Thoracic aorta (tissue), 2 donors: ENCODE measurements at places on chromosomes 6 and 20.

DNA sequence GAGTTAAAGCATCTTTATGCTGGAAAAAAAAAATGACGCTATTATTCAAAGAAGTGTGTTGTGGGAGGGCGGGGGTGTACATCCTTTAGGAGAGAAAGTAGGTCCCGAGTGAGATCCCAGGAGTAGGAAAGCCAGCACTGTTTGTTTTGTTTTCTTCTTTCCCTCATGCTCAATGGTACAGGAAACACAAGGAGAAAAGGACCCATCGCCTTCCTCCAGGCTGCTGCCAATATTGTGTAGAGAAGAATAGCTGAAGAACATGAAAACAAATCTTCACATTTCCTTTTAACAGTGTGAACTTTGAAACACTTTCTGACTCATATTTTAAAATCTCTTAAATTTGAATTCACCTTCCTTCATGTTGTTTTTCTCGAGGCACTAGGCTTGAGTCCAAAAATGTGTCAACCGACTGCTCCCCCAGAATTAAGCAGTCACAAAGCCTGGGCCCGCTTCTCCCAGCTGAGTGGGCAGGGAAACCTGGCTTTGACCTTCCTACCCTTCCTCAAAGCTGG lies 22.3 kb downstream of the PPP1R16B start:
- no peak for DNase-seq

- DNase-seq = no peak
Measured at GRCh38 chr6:132060591-132060990, 109.4 kb upstream of the CCN2 start.

- DNase-seq = no peak
Measured at GRCh38 chr20:43448748-43449535, 8.8 kb upstream of the SRSF6 start.

- no peak for DNase-seq
Measured at GRCh38 chr20:50005471-50005981, 22.7 kb downstream of the SNAI1 start.

DNA sequence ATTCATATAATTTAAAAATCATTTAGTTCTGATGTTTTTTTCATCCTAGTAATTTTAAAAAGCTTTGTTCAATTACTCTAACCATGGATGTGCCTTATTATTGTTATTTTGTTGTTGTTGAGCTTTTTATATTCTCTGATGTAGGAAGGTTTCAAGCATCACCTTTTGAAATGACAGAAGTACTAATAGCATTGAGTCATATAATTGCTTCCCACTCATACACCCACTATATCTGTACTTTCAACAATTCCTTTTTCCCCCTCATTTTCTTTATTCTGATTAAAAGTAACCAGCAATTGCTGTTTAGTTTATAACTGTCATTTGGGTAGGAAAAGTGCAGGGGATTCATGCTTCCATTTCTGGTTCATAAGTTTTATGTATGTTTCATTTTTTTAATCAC lies 38.6 kb downstream of the DNAH8 start:
- no peak for DNase-seq

DNA sequence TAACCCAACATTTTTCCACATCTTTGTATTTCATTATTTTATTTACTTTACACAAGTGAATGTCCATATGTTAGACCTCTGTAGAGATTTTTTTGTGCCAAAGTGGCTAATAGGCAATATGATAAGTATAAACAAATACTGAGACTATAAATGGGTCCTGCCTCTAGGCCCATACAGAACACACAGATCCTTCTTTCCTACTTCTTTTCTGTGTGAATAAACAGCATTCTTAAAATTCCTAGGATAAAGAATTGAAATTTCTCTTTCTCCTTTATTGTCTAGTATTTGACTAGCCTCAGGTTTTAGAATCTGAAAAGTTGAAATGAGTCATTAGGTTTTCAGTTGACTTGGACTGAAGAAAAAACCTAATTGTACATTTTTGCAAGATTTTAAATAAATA lies 46.3 kb upstream of the HS3ST5 start:
- DNase-seq = no peak

- DNase-seq = no peak
Measured at GRCh38 chr6:5278565-5279120, 17.3 kb downstream of the FARS2 start.

- DNase-seq = no peak
Measured at GRCh38 chr6:139544701-139545057, 170.2 kb upstream of the CITED2 start.

- DNase-seq = no peak
Measured at GRCh38 chr6:148103436-148103835, 239.2 kb upstream of the SASH1 start.

GRCh38 chr6:33950472-33950881 lies 146.7 kb upstream of the MLN start:
- no peak for DNase-seq

DNA sequence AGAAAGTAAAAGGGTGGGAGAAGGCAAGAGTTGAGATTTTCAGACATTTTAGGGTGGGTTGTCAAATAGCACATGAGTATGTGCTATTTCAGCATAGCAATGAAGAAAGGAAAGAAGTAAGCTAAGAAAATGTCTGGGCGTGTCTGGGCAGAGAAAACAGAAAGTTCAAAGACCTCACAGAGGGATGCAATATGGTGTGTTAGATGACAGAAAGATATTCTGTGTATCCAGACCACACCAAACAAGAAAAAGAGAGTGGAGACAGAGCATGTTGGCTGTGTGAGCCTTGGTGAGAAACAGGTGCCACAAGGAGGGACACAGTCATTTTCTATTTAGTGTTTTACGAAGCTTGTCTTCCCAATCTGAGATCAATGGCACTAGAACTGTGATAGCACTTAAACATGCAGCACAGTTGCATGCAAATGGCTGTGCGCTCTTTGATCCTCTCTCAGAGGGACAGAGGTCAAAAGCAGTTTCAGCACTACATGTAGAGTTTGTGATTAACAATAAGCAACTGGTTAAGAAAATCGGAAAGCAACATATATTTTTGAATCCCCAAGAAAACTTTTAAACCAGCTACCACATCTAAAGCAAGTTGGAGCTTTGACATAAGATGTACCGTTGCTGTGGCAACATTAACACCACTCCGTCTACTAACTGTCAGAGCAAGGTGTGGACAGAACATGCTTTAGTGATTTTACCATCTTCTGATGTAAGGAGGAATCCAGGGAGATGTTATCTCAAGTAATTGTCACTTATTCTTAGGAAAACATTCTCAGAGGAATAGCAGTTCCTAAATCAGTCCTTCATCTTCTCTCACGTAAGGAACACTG lies 515.5 kb upstream of the NOX3 start:
- no peak for DNase-seq

GRCh38 chr6:101066481-101066880 lies 185.4 kb upstream of the ASCC3 start:
- no peak for DNase-seq

- DNase-seq = no peak
Measured at GRCh38 chr20:48919882-48920526, 1.5 kb upstream of the ARFGEF2 start.

- DNase-seq = no peak
Measured at GRCh38 chr6:147561726-147562125, 53.2 kb downstream of the SAMD5 start.

- no peak for DNase-seq
Measured at GRCh38 chr6:15341311-15342001, 95.6 kb downstream of the JARID2 start.

- no peak for DNase-seq
Measured at GRCh38 chr6:131897621-131898020, 53.6 kb downstream of the CCN2 start.

DNA sequence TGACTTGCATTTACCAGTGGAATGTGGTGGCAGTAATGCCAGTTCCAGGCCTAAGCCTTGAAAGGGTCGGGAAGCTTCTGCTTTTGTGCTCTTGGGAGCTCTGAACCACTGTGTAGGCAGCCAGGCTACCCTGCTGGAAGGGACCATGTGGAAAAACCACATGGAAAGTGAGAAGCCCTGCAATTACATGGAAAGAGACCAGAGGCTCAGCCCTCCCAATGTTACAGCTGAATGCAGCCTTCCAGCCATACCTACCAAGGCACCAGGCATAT lies 14.9 kb upstream of the KCNB1 start:
- no peak for DNase-seq

GRCh38 chr6:11824986-11825385 lies 46.4 kb upstream of the ADTRP start:
- DNase-seq = no peak

DNA sequence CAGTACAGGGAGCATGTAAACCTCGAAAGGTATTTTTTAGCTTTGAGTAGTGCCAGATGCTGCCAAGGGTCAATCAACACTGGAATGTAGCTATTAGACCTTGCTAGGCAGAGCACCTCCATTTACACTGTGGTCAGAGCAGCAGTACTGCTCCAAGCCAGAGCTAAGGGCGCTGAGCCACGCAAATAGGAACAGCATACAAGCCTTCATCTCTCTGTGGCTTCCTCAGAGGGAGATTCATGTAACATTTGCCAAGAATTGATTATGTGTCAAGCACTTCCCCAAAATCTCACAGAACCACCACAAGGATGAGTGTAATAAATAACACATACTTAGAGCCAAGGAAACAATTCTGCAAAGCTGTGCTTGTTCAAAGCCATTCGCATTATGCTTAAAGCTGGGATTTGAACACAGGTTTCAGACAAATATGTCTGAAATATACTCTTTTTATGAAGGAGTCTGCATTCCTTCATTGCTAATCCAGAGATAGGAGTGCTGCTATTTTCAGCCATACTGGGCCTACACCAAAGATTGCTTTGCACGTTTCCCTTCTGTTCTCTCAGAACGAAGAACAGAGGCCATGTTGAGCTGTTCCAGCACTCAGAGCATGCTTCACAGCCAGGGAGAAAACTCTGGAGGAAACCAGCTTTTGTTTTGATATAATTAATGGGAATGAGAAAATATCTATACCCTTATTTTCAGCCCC lies 97.7 kb downstream of the SLC16A10 start:
- no peak for DNase-seq

DNA sequence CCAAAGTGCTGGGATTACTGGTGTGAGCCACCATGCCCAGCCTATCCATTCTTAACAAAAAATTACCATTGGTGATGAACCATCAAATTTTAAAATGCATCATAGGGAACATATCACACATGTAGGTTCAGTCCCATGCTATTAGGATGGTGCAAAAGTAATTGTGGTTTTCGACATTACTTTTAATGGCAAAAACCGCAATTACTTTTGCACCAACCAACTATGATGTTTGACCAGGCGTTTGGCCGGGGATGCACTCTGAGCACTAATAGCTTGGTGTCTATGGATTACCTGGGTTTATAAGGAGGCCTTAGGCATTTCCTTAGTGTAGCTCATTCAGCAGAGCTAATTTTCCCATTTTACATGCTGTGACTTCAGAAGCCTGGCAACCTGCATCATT lies 246.5 kb upstream of the SUPT3H start:
- DNase-seq = no peak

GRCh38 chr6:2196079-2196679 lies 49.2 kb downstream of the GMDS start:
- no peak for DNase-seq

DNA sequence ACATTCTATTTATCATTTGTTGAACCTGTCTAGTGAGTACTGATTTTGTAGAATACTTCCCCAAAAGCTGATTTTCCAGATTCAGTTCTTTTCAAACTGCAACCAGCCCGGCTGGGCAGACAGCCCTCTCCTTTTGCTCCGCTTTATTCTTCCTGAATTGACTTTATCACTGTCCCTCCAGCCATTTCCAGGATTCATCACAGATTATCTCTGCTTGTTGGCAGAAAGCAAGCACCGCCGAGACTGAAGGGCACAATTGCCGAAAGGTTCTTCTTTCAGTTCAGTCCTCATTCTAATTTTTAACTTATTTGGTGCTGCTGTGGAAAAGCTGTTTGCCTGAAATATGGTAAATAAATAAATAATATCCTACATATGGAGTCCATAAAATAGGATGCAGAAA lies 369.1 kb upstream of the FLRT3 start:
- DNase-seq = no peak

DNA sequence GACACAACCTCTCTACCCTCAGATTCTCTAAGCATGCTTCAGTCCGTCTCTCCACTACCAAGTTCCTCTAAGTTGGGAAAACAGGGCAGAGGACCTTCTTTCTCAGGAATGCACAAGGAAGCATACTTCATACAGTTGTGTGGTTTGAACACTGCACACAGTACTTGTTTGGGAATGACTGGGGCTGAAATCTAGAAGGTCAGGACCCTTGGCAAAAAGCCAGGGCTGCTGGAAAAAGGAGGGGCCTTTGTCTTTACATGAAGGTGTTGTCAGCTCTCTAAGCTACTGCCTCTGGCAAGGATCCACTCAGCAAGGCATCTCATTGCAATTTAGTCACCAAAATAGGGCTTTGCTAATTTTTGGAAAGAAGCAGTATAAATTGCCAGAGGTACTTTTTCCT lies 20.7 kb upstream of the HEY2 start:
- DNase-seq = no peak

DNA sequence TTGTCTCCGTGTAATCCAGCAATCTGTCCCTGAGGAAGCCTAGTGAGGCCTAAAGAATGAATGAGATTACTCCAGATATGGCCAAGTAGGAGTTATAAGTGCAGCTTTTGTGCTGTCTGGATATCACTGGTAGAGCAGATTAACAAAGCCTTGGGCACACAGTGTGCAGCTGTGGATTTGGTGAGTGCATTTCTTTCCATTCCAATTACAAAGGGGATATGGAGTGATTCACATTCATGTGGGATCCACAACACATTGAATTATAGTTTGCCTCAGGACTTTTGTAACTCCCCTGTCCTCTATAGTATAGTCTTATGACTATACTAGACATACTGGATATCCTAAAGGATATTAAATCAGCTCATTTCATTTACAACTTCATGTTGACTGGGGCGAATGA lies 47.1 kb downstream of the HLA-F start:
- no peak for DNase-seq

DNA sequence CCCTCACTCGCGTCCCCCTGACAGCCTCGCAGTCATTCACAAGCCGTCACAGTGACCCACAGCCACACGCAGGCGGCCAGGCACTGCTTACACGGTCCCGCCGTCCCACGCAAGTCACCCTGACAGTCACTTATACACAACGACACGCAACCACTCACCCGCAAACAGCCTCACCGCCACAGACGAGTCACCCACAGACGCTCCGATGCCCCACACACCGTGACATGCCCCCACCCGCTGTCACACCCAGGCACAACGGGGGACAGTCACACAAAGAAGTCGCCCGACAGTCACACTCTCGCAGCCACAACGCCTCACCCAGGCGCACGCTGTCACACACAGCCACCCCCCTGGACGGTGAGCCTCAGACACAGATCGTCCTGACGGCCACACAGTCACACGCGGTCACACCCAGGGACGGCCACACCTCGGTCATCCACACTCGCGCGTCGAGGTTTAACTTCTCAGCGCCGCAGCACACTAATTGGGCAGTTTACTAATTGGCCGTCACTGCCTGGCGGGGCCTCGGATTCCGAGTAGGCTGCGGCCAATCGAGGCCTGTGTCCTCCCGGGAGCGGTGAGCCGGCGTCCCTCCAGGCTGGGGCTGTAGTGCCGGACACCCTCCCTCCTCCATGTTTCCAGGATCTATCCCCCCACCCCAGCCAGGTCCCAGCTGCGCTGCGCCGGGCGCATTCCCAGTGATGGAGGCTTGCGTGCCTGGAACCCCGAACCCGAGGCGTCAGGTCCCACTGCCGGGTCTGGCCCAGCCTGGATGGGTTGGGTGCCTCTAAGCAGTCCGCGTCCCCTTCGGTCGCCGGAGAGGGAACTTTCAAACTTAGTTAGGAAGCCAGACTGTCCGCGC lies 790 bp downstream of the TOX2 start:
- no peak for DNase-seq
